CD4-positive, alpha-beta T cell treated with Interleukin-10 for 1 hour (primary cell): ENCODE measurements at places on chromosomes 4 and X.

DNA sequence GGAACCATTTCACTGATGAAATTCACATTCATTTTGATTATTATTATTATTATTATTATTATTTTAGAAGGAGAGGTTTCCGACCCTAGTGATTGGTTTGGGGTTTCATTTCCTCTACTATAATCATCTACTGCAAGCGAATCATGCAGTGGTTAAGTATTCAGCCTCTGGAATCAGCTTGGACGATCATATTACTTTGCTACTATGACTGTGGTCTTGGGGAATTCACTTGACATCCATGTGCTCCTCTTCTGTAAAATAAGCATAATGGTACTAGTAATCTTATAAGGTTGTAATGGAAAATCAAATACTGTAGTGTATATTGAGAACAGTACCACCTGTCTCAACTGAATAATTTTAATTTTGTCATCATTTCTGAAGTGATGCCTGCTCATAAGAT, 132.1 kb upstream of the SLC4A4 start:
- no peak for DNase-seq

DNA sequence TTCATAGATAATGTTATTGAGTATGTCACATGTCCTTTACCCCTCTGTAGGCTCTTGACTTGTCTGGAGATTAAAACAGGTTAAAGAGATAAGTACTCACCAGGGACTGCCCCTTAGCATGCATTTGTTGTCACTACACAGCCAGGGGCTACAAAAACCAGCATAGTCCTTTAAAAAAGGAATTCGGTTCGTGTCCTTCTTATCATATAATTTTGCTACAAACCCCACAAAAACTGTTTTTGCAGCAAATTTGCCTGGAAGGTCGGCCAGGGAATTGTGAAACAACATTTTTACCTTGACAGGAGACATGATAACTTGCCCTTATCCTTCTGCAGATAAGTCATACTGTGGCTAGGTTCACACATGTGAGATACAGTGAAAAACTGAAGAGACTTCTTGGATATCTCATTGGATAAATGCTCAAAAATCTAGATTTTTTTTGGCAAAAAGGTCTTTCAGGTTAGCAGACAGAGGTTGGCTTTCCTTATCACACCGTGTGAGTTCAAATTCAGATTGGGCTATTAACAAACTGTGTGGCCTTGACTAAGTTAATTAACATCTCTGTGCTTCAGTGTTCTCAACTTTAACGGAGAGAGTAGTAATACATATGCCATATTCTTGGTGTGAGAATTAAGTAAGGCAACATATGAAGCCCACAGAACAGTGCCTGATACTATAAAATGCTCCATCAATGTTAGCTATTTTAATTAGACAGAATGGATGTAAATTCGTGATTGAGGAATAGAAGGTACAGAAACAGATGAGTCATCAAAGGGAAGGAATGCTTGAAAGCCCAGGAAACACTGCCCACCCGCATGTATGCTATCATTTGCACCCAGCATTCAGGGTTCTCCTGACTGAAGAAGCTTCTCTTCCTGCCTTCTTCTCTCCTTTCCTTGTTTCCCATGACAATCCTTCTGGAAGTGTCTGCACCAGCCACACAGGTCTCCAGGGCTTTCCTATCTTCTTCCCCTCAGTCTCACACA, 30.0 kb downstream of the FAM9C start:
- no peak for DNase-seq

DNA sequence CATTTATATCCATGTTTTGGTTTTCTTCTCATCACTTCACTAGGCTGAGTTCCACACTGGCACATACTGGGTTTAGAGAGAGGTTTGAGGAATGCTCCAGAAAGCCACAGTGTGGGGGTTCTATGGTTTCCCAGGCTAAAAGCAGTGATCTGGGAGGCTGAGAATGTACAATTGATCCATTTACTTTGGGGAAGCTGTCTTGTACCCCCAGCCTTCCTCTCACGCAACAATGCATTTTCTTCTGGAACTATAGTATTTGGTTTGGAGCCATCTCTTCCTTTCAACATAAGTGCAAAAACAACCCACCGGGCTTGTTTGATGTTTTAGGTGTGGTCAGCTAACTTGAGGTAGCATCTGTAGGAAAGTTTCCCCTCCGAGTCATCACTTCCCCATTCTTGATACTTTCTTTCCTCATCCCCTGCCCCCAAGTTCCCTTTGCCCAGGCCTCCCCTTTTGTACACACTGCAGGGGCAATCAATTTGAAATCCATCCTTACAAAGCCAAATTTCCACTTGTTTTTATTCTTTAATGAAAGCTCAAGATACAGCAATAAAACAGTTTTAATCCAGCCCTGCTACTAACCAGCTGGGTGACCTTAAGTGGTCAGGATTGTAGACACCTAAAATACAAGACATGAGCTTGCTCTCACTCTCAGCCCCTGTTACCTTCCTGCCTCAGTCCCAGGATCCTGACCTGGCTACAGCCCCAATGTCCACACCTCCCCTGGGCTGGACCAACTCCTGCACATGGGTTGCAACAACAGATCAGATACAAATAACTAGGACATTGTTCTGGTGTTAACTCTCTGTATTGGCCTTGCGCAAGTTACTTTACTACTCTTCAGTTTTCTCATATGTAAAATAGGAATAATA, 109.2 kb downstream of the FHDC1 start:
- DNase-seq, result no peak

DNA sequence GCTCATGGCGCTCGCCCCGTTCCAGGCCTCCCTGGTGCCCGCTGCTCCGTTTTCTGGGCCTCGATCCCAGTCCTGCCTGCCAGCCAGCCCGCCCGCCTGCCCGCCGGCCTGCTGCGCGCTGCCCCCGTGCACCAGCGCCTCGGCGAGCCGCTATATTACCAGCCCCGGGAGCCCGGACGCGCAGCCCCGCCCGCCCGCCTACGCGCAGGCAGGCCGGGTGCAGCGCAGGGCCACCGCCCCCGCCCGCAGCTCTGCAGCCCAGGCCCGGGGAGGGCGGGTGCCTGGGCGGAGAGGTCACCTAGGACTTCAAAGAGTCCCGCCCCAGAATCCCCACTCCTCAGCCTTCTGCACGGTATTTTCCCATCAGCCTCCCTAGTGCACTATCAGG, at the start of gene MAOB:
TSS of gene MAOB (minus strand) at position 157 of the 388 bp plus-strand sequence. CDS start at position 6, 151 bp downstream.
- DNase-seq, result peak; percentile 1

DNA sequence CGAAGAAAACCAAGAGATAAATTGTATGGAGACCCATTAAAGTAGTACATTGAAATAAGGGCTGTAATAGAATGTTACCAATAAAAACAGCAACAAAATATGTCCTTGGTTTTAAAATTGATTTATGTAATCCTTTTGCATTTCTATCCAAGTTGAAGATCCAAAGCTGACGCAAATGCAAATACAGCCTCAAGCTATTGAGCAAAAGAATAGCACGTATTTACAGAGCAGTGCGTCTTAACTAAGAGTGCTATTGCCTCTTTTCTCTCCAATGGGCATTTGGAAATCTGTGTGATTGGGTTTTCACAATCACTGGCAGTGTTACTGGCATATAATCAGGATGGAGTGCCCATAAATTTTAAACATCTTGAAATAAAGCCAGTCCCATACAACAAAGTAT, 417.4 kb downstream of the TLL1 start:
- DNase-seq, result no peak

DNA sequence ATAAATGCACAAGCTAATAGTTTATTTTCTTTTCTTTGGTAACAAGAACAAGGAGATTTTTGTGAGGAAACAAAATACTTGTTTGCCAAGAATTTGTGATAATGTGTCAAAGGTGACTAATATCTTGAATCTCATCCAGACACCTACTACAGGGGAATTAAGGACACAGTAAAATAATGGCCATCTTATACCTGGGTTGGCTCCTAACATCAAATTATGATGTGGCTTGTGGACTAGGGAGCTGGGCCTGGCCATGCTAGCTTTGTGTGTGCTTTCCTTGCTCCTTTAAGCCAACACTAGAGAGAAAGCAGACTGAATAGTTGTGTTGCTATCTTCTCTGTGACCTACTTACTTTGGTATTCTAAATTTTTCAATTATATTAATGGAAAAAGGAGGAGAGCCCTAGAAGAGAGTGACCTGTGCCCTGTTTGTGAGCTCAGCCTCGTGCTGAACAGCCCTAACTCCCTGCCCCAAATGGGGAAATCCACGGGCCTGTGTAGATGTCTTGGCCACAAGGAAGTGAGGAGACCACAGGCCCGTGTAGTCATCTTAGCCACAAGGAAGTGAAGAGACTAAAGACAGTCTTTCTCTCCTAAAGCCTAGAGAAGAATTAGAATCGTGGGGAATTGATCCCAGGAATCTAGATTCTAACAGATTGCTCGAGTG, 23.3 kb downstream of the ARHGAP24 start:
- no peak for DNase-seq

DNA sequence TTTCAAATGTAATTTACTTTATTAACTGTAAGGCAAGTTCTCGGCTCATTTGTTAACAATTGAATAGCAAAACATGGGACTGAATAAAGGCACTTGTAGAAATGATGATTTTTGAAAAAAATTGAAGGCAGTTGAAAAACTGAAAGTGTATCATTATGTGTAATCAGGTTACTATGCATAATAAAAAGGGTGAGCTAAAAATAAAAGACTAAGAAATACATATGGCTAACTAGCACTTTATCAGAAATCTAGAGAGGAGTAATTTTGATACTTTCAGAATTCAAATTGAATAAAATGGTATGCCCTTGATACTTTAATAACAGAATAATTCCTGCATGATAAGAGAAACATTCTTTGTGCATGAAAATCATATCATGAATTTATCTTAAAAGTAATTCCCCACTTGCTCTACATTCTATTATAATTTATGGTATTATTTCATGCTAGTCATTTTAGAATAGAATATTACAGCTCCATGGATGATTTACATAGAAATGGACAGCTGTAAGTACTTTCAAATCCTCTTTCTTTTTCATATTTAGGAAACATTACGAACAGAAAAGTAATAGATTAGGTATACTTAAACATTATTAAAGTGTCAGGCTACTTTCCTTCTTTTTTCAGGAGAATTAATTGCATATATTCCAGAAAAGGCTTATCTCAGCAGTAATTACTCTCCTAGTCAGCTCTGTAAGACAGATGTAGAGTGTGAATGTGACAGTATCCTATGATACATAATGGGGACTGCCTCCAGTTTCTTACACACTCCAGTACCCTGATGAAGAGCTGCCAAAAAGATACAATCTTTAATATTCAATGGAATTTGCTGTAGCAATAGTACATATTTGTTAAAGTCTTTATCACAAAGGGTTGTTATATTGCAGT, 697.3 kb downstream of the CCSER1 start:
- DNase-seq, result no peak

GRCh38 chr4:124243671-124244366, 468.7 kb downstream of the ANKRD50 start:
- DNase-seq, result no peak

- DNase-seq, result no peak
Measured at GRCh38 chrX:148268673-148269072, 231.7 kb upstream of the AFF2 start.

DNA sequence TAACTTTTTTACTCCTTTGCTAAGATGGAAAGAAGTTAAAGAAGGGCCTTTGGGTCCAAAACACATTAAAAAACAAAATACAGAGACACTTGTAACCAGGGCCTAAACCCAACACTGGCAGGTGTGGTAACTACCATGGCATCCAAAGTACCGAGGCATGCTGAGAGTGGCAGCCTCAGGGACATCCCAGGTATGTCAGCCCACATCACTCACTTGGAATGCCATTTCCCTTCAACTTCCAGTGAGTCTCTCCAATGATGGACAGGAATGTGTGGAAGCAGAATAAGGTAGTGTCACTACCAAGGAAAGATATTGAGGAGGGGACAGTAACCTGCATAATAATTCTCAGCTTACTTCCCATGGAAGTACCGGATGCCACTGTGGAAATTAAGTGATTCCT, 79.5 kb upstream of the SCOC start:
- DNase-seq, result no peak

DNA sequence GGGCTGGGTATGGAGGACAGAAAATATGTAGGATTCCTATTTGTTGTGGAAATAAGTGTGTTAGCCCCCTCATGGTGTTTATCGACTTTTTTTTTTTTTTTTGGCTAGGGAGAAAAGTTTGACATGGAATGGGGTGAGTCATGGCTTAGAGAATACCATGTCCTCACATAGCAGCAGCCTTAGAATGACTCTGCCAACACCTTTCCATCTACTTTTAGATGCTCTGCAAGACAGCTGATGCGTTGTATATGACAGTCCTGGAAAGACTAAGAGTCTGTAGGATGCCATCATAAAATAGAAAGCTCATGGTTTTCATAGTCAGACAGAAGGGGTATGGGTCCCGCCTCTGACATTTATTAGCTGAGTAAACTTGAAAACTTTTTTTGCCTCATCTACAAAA, 37.7 kb downstream of the MTTP start:
- no peak for DNase-seq

DNA sequence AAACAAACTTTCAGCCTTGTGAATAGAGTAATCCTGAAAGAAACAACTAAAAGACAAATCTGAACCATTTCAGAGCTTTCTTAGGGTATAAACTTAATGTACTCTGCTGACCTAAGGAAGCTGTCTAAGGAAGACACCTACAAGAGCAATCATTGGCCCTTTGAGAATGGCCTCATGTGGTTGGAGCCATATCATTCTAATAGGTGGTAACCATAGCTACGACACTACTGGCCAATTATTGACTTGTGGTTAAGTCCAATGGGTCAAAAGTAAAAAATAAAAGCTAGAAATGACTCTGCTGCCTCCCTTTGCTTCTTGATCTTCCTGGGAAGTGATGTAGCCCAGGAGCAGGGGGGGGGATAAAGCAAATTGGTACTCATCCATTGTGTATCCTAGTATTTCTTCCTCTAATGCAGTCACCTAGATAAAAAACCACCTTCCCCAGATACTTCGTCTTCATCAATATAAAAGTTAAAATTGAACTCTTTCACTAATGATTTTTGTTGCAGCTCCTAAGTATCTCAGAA, 547.0 kb downstream of the ARAP2 start:
- no peak for DNase-seq

DNA sequence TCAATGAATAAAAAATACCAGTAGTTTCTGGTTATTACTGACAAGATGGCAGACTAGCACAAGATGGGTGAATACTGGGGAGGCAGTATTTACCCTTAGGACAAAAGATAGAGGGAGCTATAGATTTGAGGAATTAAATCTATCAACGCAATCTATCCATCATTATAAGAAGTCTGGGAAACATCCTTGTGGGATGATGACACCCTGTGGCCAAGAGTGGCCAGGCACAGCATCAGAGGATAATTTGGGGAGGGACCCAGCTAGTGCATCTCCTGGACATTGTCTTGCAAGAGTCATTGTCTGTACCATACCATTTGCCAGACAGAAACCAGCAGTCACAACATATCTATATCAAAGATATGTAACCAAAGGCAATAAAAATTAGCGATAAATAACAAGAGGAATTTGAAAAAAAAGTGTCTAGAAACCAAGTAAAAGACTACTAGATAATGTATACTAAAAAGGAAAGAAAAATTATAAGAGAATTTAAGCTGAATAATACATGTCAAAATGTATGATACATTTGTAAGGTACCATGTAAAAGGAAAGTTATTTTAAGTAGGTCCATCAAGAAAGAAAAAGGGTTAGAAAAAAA, 22.9 kb downstream of the KCTD8 start:
- DNase-seq, result no peak
